Temporal lobe (tissue), 4 donors: ENCODE measurements at places on chromosomes 2 and 18. TPM values are rescaled to one million over a fixed set of nuclear protein-coding genes. Genes with fewer than 3 reads are reported as not detected.

Gene VSNL1
- 17.5 TPM for total RNA-seq

Gene CHRNG
- total RNA-seq = not detected

Gene ABCG5
- not detected for total RNA-seq

Gene CIB4
- not detected for total RNA-seq

Gene LDLRAD4
- total RNA-seq = 63.4 TPM

Gene SOWAHC
- 30.2 TPM for total RNA-seq

Gene RGPD4
- total RNA-seq = 0.25 TPM

Gene CDK5R2
- 11.6 TPM for total RNA-seq
